Erythroblast (primary cell): ENCODE measurements at places on chromosomes 5 and 9.

DNA sequence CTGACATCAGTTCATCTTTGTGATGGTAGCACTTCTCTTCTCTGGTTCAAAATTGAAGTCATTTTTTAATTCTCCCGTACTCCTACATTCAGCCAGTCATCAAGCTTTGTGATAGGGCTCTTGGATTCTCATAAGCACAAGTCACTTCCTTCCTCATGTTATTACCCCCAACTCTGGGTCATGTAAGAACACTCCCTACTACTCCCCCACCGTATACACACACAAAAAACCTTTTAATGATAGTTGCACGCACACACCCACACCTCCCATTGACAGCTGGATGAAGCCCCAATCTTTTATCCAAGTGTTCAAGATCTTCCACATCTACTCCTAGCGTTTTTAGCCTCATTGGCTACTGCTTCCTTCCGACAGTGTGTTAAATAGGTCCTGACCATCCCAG lies 16.8 kb downstream of the KDM3B start:
- no peak for DNase-seq

DNA sequence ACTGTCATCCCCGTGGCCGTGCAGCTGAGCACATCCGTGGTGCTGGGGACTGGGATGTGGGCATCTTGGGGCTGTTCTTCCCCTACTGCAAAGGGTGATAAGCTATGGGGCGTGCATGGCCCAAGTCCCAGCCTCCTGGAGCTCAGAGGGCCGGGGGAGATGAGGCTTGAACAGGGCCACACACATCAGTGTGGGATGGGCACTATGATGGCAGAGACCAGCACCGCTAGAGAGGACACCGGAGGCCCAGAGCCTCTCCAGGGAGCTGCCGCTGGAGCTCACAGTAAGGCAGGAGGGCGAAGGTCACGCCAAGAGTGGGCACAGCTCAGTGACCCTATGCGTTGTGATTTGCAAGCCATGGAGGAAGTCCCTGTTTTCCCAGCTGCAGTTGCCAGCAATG lies 63.5 kb downstream of the OLFM1 start:
- DNase-seq, result no peak

DNA sequence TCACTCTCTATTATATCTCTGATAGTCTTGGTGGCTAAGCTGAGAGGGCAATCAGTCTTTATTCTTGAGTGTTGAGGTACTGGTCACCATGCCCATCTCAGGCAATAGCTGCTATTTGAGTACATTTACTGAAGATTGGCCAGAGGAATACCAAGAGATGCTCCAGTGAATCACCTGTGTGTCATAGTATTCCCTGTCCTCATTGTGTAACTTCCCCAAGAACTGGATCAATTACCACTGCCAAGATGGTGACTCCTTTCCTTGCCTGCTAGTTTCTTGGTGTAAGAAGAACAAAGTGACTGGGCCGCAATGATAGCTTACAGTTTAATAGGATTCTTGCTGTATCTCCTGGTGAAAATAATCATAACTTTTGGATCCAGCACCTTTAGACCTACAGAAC lies 418.7 kb upstream of the KIF2A start:
- no peak for DNase-seq

DNA sequence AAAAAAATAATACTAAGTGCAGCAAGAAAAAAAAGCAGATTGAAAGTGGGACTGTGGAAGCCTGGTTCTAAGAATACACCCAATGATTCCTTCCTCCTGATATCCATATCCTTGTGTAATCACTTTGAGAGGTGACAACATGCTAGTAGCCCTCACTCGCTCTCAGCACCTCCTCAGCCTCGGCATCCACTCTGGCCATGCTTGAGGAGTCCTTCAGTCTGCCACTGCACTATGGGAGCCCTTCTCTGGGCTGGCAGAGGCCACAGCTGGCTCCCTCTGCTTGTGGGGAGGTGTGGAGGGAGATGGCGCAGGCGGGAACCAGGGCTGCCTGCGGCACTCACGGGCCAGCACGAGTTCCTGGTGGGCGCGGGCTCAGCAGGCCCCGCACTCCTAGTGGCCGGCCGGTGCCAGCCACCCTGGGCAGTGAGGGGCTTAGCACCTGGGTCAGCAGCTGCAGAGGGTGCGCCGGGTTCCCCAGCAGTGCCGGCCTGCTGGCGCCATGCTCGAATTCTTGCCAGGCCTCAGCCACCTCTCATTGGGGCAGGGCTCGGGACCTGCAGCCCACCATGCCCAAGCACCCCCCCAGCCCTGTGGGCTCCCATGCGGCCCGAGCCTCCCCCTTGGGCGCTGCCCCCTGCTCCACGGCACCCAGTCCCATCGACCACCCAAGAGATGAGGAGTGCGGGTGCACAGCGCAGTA lies 24.5 kb upstream of the SELENOP start:
- no peak for DNase-seq

- DNase-seq, result no peak
Measured at GRCh38 chr5:34913072-34913471, 2.2 kb downstream of the RAD1 start.

DNA sequence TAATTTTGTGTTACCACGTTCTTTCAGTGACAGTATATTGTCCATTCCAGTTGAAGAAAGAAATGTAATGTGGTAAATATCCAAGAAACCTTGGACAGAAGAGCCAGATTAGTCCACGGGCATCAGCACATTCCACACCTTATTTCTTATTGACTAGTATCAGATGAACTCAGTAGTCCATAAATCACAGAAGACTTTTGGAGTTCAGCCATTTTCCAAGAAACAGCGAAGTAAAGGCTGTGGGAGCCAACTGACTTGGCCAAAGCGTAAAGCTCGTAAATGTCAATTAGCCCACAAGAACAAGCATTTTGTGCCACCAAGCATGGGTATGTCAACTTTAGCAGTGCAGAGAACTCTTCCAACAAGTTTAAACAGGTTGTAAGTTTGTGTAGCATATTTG lies 60.2 kb upstream of the STARD4 start:
- no peak for DNase-seq

DNA sequence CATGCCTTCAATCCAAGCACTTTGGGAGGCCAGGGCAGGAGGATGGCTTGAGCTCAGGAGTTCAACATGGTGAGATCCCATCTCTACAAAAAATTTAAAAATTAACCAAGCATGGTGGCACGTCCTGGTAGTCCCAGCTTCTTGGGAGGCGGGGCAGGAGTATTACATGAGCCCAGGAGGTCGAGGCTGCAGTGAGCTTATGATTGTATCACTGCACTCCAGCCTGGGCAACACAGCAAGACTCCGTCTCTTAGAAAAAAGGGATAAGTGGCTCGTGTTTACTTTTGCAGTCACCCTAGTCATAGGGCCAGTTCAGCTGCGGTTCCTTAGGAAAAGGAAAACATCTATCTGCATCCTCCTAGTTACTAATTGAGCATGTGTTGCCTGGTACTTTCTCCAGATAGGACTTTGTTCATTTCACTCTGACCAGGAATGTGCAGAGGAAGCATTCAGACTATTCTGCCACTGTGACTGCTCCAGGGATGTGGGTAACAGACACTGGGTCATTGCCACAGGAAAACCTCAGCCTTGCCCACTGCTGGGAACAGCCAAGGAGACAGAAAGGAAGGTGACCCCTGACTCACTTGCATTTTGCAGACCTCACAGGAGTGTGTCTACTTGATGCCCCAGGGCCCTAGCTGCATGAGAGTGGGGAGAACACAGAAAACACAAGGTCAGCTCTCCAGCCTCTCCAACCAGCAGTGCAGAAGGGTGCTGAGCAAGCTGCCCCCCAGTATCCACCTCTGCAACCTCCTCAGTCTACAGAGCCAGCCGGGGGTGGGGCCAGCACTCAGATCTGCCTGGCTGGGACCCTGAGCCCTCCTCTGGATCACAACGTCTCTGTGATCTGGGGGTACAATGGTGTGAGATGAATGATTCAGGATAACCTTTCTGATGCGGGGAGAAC lies 33.9 kb upstream of the ALDH1B1 start:
- no peak for DNase-seq
